ENCODE measurements at places on chromosomes 7 and 10. TPM values are rescaled to one million over a fixed set of nuclear protein-coding genes. Genes with fewer than 3 reads are reported as not detected.

The RELN gene
- 0.04 TPM for total RNA-seq

The LRRC18 gene
- not detected for total RNA-seq

The TMEM184A gene
- 8.8 TPM for total RNA-seq

The HECW1 gene
- total RNA-seq = 16.6 TPM

The GPR85 gene
- not detected for total RNA-seq

The SHTN1 gene
- 26.4 TPM for total RNA-seq

The LIPM gene
- total RNA-seq = not detected

The SEPHS1 gene
- 63.5 TPM for total RNA-seq

The EIF4EBP2 gene
- total RNA-seq = 17.3 TPM

The CFAP43 gene
- 0.61 TPM for total RNA-seq

The PNLIPRP1 gene
- total RNA-seq = not detected

The CAMK1D gene
- total RNA-seq = 9.4 TPM

The ENTPD1 gene
- total RNA-seq = 0.16 TPM

Measured in A549 treated with dexamethasone at 1 μM for 4 hours (cell line).